ENCODE measurements at places on chromosomes 7 and 10.
A peak's percentile ranks its signal among the peaks of the same experiment; 100 is the strongest.

DNA sequence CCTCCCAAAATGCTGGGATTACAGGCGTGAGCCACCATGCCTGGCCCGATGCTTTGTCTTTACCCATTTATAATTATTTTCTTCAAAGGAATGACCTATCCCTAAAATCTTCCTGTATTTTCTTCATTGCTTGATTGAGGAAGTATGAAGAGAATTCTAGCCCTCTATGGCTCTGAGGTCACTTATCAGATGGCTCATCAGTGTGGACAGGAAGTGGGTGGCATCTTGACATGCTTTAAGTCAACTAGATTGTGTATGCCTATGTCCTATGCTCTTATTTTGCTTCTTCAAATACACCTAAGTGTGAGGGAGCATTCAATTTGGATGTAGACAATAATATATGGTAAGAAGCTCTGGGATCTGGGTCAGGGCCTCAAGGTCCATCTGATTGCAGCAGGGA, 1020.5 kb downstream of the LRMDA start:
- DNase-seq: no peak

- DNase-seq: no peak
Measured at GRCh38 chr10:60778971-60779796, 906 bp downstream of the CDK1 start.

GRCh38 chr7:28984631-28985030, 26.5 kb upstream of the TRIL start:
- DNase-seq: peak; percentile 50

GRCh38 chr10:3750854-3751253, 34.2 kb downstream of the KLF6 start:
- no peak for DNase-seq

Data from HAP-1 (cell line).